Psoas muscle (tissue), 8 donors: ENCODE measurements at places on chromosomes 16 and 17.
A peak's percentile ranks its signal among the peaks of the same experiment; 100 is the strongest.

GRCh38 chr17:78935419-78936323, 10.5 kb upstream of the TIMP2 start:
- DNase-seq, result peak; percentile 85

DNA sequence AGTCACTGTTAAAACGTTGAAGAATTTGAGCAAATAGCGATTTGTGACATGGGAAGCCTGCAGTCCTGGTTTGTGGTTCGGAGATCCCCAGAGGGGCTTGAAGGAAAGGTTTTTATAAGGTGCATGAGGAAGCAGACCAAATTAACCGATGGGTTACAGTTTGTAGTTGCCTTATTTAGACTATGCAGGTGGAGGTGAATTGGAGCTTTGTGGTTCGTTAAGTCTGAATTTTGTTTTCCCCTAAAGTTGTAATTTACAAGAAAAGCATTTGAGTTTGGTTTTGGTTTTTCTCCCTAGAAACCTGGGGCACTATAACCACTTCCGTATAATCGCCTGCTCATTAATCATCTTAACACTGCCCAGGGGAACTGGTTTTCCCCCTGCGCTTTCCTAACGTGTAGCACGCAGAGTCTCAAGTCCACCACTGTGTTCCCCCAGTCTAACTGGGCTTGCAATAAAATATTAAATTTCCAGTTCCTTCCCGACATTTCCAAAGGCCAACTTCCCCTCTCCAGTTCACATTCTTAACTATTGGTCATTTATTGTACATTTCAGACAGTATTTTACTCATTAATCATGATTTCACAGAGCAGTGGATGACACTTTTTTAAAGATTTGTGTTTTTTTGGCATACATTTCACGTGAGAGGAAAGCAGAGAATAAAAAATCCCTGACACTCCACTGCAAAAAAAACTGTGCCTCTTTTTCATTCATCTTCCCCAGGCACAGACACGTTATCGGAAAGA, 932 bp downstream of the ZNF267 start:
- no peak for DNase-seq

DNA sequence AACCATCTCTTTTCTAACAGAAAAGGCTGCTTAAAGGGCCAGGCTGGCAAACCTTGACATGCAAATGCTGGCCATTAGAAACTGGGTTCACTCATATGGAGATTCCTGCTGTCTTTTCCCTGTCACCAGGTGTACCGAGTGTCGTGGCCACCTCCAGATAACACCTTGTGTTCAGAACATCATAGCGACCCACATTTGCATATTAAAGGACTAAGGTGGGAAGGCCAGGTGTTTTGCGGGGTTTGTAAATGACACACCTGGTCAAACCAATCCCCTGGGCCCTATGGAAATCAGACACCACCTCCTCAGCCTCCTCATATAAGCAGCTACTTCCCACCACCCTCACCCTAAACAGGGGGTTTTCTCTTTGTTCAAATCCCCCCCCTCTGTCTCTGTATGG, 2.5 kb upstream of the AIPL1 start:
- DNase-seq, result no peak

DNA sequence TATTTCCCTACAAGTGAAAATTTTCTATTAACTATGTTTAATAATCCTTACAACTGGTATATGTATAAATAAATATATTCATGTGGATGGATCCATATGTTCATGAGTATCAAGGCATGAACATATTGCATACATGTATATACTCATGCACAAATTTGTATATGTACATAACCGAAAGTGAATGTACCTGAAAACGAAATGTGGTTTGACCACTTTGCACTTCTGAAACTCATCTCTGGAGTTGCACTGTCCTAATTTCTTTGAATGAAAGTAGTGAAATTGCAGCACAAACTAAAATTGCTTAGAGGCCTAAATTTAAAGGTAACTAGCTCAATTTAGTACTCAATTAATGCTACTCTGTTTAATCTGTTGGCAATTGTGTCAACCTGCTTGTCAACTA, 27.4 kb upstream of the GNAO1 start:
- no peak for DNase-seq

DNA sequence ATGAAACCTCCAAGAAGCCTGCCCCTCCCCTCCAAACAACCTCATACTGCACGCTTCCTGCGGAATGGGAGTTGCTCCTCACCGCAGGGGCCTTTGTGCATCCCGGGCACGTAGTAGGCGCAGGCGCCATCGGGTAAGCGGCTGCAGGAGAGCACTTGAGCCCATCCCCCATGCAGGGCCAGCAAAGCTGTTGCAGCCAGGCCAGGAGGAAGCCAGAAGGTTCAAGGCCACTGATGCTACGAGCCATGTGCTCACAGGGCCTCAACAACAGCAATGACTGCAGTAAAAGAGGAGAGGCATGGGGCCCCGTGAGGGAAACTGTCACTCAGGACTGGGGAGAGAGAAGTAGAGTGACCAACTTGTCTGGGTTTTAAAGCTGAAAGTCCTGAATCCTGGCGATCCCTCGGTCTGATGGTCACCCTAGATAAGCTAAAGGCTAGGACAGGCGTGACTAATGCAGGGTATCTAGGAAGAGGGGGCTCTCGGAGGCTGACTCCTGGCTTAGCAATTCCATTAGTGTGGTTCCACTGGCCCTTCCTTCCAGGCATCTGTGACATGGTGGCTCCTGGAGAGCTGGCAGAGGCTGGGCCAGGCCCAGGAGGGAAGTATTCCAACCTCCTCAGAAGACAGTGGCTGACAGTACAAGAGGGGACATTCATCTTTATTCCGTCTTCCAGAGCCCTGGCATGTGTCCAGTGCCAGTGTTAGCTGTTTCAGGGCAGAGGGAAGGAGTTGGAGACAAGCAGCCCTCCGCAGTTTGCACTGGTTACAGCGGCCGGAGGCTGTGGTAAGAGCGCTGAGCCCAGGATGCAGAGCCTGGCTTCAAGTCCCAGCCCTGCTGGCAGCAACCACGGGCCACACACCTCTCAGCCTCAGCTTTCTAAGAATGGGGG, 20.8 kb downstream of the GOSR2 start:
- DNase-seq, result no peak

- DNase-seq, result no peak
These were observed 82.6 kb downstream of the C16orf78 start for GRCh38 chr16:49455991-49456745.
